ENCODE measurements at places on chromosomes 2 and 18. TPM values are rescaled to one million over a fixed set of nuclear protein-coding genes. Genes with fewer than 3 reads are reported as not detected.

Gene SLC16A14
- 66.9 TPM for total RNA-seq

Gene KLHL30
- not detected for total RNA-seq

Gene PTPRN
- total RNA-seq = 66.9 TPM

Gene SERPINB4
- total RNA-seq = not detected

Gene CCDC121
- total RNA-seq = 6.7 TPM

Gene ABCA12
- 0.23 TPM for total RNA-seq

Gene INHBB
- 11.3 TPM for total RNA-seq

Gene GPR155
- 26.8 TPM for total RNA-seq

Gene TEX51
- total RNA-seq = not detected

Gene PSMA8
- total RNA-seq = 0.46 TPM

Gene CCBE1
- 5.3 TPM for total RNA-seq

Gene ACADL
- 4.8 TPM for total RNA-seq

Gene BOLL
- 1.4 TPM for total RNA-seq

Gene TRABD2A
- total RNA-seq = 2.5 TPM

Gene VWC2L
- 30.0 TPM for total RNA-seq

Gene ALPG
- total RNA-seq = not detected

Gene GULP1
- 59.3 TPM for total RNA-seq

Gene TXNDC2
- not detected for total RNA-seq

Gene C2orf69
- total RNA-seq = 34.8 TPM

Gene RNU2-63P
- not detected for total RNA-seq

Gene NEB
- total RNA-seq = 3.2 TPM

Gene MTA3
- 46.4 TPM for total RNA-seq

Gene PDE1A
- total RNA-seq = 34.4 TPM

Gene HSPE1
- 93.7 TPM for total RNA-seq

Gene SPP2
- total RNA-seq = not detected

Gene FBXO41
- 37.6 TPM for total RNA-seq

Gene LRRTM1
- 18.7 TPM for total RNA-seq

Gene TUBA4B
- total RNA-seq = 1.2 TPM

Gene CYP27A1
- 5.8 TPM for total RNA-seq

Gene POLE4
- total RNA-seq = 17.8 TPM

Gene TEX44
- total RNA-seq = not detected

Gene TOGARAM2
- total RNA-seq = 2.3 TPM

Gene CD28
- 0.69 TPM for total RNA-seq

Gene SPATA3
- total RNA-seq = not detected

Gene CNOT9
- 39.4 TPM for total RNA-seq

Gene ACKR3
- total RNA-seq = 12.7 TPM

Gene MEP1B
- 0.23 TPM for total RNA-seq

Gene SLC39A10
- 170 TPM for total RNA-seq

Gene SERPINB13
- total RNA-seq = under 0.01 TPM

Gene CPO
- not detected for total RNA-seq

Gene IL36B
- total RNA-seq = not detected

Gene SULT1C4
- total RNA-seq = 15.5 TPM

Gene UGT1A3
- not detected for total RNA-seq

Gene SRSF7
- total RNA-seq = 111 TPM

Gene ATOH8
- total RNA-seq = 3.2 TPM

Gene ANKRD30B
- 3.9 TPM for total RNA-seq

Gene TAF4B
- total RNA-seq = 3.5 TPM

Gene GALR1
- total RNA-seq = 7.8 TPM

Gene DCC
- total RNA-seq = 30.4 TPM

Gene DOK6
- 80.7 TPM for total RNA-seq

Gene DRC1
- total RNA-seq = 15.0 TPM

Gene C2orf80
- 38.1 TPM for total RNA-seq

Gene PLEKHM3
- 42.9 TPM for total RNA-seq

Gene MFSD6
- 51.9 TPM for total RNA-seq
